ENCODE measurements at places on chromosomes 3 and 15. TPM values are rescaled to one million over a fixed set of nuclear protein-coding genes. Genes with fewer than 3 reads are reported as not detected.

Gene SAMD7
- not detected for total RNA-seq

DNA sequence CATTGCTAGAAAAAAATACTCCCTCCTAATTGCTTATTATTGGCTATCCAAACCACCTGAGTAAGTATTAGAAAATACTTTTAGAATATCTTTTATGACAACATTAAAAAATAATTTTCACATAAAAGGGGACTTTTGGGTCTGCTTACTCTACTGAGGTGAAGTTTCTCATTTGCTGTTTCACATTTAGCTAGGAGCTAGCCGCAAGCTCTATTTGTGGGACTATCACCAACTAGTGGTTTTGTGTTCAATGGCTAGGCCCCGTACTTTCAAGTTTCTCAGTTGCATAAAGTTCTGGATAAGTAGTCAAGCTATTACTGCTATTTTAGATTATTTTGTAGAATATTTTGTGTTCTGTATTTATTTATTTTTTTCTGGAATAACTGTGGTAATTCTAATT lies 244.2 kb upstream of the SLITRK3 start:
- DNase-seq: no peak

GRCh38 chr15:26739791-26740190 lies 33.1 kb downstream of the GABRB3 start:
- DNase-seq: no peak

DNA sequence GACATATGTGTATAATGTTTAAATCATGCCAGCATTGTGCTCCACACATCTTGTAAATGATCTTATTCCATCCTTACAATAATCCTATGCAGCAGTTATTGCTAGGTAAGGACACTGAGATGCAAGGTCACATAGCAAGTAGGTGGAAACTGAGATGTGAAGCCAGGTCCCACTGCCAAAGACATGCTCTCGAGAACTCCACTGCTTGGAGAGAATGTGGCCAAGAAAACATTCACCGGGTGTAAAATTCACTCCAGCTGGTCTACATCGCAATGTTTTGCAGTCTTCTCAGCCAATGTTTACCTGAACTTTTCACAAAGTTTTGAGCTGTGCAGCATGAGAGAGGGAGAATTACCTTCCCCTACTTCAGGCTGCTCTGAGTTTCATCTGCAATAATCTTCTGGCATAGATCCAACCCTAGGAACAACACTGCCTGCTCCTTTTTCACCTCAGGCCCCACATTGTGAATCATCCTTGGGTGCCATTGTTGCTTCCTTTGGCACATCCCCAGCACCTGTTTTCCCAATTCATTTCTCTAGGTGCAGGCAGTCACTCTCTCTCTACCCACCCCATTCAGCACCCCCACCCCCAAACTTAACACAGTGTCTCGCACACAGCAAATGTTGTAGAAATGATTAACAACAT lies 53.5 kb upstream of the PRTG start:
- DNase-seq: no peak

- peak; percentile 56 for DNase-seq
These were observed 14.9 kb downstream of the SMAD3 start for GRCh38 chr15:67080118-67080899.

DNA sequence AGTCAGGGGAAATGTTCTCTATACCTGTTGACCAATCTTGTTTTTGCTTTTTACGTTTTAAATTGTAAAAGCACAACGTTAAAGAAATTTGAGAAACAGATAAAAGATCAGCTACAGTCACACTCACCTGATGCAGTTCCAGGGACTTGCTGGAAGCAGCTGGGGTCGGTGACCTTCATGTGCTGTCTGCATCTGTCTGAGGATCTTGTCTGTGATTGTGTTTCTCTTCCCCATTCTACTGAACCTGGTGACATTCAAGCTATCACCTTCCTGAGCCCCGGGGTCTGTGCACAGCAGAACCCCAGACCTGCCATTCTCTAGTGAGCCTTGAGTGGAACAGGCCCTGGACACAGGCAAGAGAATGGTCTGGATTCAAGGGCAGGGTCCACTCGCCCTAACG lies 66.4 kb upstream of the SIAH2 start:
- DNase-seq: no peak

DNA sequence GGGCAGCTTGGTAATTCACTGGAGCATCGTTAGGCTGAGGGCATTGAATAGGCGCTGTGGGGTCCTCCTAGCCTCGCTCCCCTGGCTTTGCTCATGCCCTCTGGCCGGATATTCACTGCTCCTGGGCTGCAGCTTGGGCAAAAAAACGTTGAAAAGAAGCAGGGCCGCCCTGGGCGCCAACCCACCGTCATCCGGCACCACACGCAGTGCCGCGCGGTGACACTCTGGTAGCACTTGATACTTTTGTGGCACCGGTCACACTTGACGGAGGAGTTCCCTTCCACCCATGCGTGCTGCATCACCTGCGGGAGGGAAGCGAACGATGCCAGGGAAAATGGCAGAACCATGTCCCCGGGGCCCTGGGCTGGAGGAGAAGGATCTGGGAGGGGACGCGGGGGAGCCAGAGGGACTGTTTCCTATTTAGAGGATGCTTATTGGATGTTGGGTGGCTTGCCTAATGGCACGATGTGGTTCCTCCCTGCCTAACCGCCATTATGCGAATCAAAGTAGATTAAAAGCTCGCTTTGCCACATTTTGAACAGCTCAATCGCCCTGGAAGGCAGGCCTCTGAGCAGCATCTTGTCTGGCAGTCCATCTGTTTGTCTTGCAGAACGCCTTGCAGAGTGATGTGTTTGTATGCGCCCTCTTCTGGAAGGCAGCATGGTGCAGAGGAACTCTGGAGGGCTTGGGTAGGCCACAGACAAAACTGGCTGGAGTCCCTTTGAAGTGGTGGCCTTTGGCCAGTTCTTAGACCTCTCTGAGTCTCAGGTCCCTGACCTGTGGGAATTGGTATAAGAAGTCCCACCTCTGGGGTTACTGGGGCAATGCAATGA lies 93.2 kb downstream of the DGKG start:
- DNase-seq: no peak

GRCh38 chr3:100155128-100155527 lies 40.8 kb upstream of the FILIP1L start:
- no peak for DNase-seq

Gene FRMD4B
- 36.7 TPM for total RNA-seq

Gene SLC22A13
- 0.18 TPM for total RNA-seq

GRCh38 chr3:66177026-66177425 lies 43.8 kb upstream of the SLC25A26 start:
- DNase-seq: no peak

GRCh38 chr3:169215461-169216352 lies 447.8 kb downstream of the MECOM start:
- DNase-seq: no peak

- DNase-seq: no peak
These were observed 110.8 kb upstream of the LIPC start for GRCh38 chr15:58321034-58321433.

Gene ZNF660
- 1.8 TPM for total RNA-seq

DNA sequence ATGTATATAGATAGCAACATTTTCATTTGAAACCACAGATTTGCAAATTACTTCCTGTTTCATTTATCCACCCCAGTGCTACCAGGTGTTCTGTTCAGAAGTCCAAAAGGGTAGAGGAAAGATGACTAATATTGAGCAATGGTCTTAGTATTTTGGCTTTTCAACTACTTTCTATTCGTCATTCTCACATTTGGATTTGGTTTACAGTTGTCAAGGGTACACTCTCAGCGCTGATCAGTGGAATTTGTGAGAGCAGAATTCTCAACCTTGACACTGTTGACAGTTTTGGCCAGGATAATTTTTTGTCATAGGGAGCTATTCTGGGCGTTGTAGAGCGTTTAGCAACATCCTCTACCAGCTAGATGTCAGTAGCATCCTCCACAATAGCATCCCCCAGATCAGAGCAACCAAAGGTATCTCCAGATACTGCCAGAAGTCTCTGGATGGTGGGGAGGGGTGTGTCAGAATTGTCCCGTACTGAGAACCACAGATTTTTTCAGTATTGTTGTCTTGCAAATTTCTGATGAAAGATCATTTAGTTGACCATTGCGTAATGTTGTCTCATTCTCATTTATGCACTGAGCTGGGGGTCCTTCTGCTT lies 4.2 kb downstream of the HMCES start:
- no peak for DNase-seq

Gene ACOX2
- total RNA-seq: 28.2 TPM

- DNase-seq: no peak
These were observed 86.9 kb upstream of the PRTG start for GRCh38 chr15:55829826-55830225.

DNA sequence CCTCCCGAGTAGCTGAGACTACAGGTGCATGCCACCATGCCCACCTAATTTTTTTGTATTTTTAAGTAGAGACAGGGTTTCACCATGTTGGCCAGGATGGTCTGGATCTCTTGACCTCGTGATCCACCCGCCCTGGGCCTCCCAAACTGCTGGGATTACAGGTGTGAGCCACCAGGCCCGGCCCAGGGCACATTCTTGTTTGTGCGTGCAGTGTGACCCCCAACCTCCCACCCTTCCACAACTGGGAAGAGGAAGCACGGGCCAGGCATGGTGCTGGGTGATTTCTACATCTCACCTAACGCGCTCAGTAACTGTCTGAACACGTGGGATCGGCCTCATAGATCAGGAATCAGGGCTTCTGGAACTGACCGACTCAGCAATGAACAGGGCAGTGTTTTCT lies 48.0 kb downstream of the KLHL6 start:
- no peak for DNase-seq

- no peak for DNase-seq
These were observed 317.6 kb upstream of the RASGRP1 start for GRCh38 chr15:38882221-38882620.

- DNase-seq: no peak
These were observed 38.6 kb downstream of the PIK3R4 start for GRCh38 chr3:130707902-130708601.

DNA sequence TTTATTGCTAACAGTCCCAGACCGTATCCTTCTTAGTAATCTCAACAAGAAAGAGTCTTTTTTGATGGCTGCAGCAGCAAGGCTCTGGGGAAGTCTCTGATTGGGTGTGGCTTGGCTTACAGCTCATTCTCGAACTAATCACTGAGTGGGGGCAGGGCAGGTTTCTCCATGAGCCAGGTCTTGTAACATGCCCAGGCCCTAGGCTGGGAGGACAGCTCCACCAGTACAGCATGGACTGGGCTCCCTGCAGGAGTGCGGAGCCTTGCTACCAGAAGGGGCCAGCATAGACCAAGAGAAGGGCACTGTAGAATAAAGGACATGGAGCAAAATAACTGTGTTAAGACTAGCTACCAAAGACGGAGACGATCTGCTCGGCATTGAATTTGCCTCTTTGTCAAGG lies 7.2 kb downstream of the CD276 start:
- DNase-seq: peak; percentile 81

GRCh38 chr15:81481346-81481745 lies 107.3 kb upstream of the TMC3 start:
- DNase-seq: no peak

Gene ARPIN
- total RNA-seq: 13.4 TPM

- DNase-seq: no peak
These were observed 4.3 kb upstream of the FNDC3B start for GRCh38 chr3:172034786-172035685.

Gene KBTBD12
- 3.2 TPM for total RNA-seq

GRCh38 chr15:101305820-101306255 lies 10.8 kb upstream of the SNRPA1 start:
- no peak for DNase-seq

Data from left cardiac atrium (tissue), 4 donors.